ENCODE measurements at places on chromosomes 7 and 10. TPM values are rescaled to one million over a fixed set of nuclear protein-coding genes. Genes with fewer than 3 reads are reported as not detected.

Gene GOLGA7B
- total RNA-seq = 0.13 TPM

GRCh38 chr10:122671355-122671754, 28.3 kb downstream of the C10orf120 start:
- DNase-seq = no peak

DNA sequence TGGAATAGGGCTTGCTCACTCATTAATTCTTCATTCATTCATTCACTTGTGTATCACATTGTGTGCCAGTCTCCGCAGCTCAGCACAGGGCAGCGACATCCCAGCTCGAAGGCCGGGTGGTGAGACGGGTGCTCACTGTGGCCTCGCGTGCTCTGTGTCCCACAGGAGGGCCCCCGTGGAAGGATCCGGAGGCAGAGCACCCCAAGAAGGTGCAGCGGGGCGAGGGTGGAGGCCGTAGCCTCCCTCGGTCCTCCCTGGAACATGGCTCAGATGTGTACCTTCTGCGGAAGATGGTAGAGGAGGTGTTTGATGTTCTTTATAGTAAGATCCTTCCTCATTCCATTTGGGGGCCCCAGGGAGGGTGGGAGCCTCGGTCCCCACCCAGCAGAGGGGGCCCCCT, 61.6 kb downstream of the GTF2IRD1 start:
- no peak for DNase-seq

GRCh38 chr7:100575206-100575631, 1.5 kb upstream of the SAP25 start:
- no peak for DNase-seq

DNA sequence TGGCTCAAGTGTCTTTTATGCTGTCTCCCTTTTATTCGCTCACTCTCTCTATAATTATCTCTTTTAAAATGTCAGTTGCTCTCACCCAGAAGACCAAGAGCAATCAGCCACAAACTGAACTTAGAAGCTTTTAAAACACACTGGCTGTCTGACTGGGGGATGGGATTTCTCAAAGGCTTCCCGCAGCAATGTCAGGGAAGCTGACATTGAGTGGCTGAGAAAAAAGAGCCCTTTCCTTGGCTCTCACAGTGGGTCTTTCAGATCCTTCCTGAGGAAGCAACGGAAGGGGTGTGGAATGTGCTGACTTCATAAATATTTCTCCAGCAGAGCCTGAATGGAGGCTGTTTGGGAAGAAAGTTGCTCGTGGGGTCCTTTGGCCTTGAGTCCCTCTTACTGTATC, 445.7 kb upstream of the C7orf33 start:
- no peak for DNase-seq

DNA sequence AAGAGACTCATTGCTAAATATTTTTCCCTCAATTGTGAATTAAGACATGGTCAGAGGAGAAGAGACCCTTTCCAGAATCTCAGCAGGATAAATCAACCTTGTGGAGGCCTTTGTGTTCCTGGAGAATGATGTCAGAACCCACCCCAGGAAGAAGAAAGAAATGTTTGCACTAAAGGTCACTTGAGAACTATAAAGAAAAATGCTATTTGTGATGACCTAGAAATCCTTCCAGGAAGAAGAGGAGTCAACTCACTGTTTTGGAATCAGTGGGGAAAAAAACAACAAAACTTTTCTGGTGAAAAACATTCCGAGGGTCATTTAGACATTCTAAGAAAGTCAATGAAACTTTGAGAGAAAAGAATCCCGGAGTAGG, 129.1 kb upstream of the ANKRD1 start:
- no peak for DNase-seq

DNA sequence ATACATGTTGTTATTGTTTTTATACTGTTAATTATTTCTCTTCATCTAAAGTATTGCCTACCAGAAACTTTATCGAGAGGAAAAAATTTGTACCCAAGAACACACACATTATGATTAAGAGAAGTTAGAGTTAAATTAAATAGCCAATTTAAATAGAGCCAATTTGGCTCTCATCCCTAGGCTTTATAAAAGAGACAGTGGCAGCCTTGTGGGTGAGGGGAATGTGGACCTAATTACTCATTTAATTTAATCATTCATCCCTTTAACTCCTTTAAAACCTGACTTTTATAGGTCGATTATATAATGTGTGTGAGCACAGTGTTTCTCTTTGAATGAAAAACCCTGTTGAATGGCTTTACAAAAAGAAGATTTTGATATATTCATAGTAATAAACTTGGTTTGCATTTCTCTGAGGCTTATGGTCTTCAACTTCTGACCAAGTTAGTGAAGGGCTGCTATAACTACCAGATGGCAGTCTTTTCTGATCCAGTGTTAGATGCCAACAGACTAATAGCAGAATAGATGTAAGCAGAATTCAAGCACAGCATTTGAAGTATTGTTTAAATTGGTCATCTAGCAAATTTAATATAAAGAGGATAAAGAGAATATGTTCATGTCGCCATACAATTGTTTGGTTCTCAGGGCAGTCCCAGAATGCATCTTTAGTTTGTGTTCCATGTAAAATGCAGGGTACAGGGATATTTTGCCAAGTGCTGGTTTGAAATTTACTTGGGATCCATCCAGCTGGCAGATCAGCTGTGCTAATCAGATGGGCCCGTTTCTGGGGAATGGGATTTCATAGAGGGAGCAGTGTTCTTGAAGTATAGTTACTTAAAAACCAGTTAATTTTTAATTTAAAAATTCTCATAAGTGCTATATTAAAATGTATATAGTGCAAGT, 25.3 kb downstream of the ADD3 start:
- DNase-seq = no peak

DNA sequence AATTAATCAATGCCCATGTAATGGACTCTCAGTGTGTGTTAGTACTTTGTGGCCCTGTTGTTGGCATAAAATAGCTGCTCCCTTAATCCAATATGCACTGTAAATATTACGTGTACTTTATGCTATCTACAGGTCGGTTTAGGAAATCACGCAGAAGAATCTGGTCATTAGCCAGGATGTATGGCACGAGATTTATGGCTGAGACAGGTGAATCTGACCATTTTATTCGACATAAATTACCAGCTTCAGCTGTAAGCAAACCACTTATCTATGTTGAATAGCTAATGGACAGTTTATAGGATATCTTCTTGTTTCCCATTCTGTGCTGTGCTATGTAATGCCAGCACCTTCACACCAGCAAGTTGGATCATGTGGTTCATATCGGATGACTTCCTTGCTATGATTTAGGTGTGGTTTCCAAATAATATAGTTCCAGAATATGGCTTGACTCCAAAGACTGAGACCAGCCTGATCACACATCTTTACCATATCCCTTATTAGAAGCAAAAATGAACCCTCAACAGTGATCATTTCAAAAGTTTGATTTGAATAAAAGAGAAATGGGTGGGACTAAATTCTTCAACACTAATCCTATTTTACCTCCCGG, 301.4 kb downstream of the AHR start:
- no peak for DNase-seq

GRCh38 chr10:109689785-109690184, 233.5 kb downstream of the XPNPEP1 start:
- no peak for DNase-seq

DNA sequence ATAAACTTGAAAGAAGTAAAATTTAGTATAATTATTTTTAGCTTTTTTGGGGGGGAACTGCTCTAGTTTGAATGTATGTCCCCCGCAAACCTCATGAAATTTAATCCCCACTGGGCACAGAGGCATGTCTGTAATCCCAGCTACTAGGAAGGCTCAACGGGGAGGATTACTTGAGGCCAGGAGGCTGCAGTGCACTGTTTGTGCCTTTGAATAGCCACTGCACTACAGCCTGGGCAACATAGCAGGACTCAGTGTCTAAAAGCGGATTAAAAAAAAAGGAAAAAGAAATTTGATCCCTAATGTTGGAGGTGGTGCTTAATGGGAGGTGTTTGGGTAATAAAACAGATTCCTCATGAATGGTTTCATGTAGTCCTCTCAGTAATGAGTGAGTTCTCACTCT, 43.1 kb upstream of the PHF14 start:
- no peak for DNase-seq

DNA sequence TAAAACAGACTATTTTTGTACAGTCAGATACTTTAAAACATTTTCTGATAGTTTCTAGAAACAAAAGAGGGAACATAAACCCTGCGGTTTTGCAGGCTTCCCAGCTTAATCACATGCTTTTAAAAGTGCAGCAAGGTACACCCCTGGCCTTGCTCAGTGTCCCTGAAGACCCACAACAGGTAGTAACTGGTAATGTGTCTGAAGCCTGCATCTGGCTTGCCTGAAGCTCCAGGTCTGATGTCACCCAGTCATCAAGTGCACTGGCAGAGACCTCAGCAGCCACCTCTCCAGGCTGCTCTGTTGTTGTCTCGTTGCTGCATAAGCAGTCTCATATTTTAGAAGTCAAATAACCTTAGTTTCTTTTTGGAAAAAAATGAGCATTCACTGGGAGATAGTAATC, 376.1 kb upstream of the MTPN start:
- DNase-seq = no peak

GRCh38 chr10:130167707-130168106, 31.5 kb downstream of the GLRX3 start:
- DNase-seq = no peak

Data from dermis microvascular lymphatic vessel endothelial cell (primary cell).